ENCODE measurements at places on chromosomes 12 and 14. TPM values are rescaled to one million over a fixed set of nuclear protein-coding genes. Genes with fewer than 3 reads are reported as not detected.

DNA sequence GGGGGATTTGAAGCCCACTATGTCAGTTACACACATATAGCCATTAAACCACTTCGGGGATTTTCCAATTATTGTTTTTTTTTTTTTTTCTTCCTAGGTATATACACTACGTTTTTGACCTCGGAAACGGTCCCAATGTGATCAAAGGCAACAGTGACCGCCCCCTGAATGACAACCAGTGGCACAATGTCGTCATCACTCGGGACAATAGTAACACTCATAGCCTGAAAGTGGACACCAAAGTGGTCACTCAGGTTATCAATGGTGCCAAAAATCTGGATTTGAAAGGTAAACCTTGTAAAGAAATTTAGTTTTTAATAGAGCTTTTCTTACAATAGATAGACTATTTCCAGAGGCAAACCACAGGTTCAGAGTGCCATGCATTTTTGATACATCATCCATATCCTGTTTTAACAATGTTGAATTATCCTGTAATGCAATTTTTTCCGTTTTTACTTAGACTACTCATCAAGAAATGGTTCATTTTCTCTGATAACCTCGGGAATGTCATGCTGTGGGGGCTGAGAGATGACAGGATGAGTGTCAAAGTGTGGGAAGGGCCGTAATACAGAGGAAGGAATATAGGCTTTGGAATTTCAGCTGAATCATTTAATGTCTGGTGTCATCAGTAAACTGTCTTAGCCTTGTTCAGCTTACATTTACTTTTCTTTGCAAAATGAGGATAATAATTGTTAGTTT lies 797.1 kb downstream of the NRXN3 start:
- no peak for DNase-seq

DNA sequence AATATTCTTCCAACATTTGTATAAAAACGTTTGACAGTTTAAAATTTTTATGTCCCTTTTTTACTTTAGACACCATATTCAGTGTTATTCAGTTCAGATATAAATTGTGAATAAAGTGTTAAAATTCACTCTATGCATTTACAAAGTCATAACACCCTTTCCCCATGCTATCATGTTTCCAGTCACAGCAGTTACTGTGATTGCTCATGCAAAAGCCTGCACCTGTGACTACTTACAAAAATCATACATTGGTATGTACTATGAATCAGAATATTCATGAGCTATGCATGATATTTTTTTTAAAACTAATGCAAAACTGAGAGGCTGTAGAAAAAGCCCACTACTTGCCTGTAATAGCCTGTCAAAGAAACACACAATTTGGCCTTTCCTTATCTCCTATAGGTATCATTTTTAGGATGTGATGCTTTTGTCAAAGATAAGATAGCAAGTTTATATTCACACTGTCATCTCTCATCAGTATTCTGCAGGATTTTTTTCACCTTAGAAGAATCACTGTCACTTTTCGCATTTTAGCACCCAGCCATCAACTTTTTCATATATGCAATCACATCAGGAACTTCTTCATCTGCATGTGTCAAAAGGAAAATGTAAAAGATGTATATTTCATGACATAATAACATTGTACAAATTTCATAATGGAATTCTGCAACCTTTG lies 443.2 kb downstream of the C12orf50 start:
- no peak for DNase-seq

Gene LMO3
- 403 TPM for total RNA-seq

DNA sequence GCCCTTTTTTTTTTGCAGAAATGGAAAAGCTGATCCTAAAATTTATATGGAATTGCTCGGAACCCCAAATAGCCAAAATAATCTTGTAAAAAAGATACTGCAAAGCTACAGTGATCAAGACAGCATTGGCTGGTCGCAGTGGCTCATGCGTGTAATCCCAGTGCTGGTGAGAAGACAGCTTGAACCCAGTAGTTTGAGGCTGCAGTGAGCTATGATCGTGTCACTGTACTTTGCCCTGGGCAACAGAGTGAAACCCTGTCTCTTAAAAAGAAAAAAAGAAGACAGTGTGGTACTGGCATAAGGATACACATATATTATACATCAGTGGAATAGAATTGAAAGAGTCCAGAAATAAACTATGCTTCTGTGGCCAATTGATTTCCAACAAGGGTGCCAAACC lies 5.4 kb downstream of the ITGB7 start:
- DNase-seq = no peak

Gene FAM181A
- total RNA-seq = not detected

GRCh38 chr14:95183082-95183481 lies 25.8 kb upstream of the DICER1 start:
- no peak for DNase-seq

Gene CEBPE
- 0.68 TPM for total RNA-seq

- DNase-seq = peak; percentile 48
Measured at GRCh38 chr12:2417481-2418160, 364.8 kb downstream of the CACNA1C start.

Gene SERPINA6
- not detected for total RNA-seq

Gene OR6C2
- not detected for total RNA-seq

DNA sequence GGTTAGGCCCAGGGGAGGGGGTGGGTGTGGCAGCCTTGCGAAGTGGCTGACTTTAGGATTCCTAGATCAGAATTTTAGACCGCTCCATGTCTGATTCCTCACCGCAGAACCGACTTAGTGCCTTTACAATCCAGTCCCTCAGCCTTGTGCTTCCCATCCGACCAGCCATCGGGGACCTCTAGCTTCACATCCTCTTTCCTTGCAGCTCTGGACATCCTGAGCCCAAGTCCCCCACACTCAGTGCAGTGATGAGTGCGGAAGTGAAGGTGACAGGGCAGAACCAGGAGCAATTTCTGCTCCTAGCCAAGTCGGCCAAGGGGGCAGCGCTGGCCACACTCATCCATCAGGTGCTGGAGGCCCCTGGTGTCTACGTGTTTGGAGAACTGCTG lies 557 bp downstream of the COPS7A start:
- DNase-seq = peak; percentile 72

All from sigmoid colon (tissue), 7 donors.